ENCODE measurements at places on chromosomes 1 and 21.
A peak's percentile ranks its signal among the peaks of the same experiment; 100 is the strongest.

DNA sequence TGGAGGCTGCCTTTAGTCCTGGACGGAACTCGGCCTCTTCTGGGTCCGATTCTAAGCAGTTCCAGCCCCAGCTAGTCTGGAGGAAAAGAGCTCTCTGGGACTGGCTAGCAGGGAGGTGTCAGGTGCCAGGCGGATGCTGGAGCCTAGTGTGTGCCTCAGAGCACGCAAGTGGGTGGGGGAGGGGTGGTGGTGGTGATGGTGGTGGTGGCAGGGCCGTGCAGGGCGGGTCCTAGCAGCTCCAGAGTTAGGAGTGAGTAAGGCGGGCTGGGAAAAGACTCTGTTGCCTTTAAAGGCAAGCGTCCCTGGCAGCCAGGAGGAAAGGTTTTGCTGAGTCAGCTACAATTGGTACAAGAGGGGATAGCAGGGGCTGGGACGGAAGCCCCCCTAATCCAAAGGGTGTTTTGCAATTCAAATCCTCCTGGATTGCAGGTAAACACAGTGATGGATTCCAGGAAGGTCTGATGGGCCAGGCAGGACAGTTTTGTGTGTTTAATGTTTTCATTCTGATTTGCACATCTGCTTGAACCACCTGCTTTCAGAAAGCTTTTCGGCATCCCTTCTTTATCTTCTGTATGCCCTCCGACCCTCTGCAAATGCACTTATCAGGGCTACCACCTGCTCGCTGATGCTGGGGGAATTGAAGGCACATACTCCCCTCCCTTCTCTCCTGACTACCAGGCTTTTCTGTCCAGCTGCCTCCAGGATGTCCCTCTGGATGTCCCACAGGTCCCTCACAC lies 4.1 kb upstream of the SLC2A1 start:
- peak; percentile 91 for DNase-seq

DNA sequence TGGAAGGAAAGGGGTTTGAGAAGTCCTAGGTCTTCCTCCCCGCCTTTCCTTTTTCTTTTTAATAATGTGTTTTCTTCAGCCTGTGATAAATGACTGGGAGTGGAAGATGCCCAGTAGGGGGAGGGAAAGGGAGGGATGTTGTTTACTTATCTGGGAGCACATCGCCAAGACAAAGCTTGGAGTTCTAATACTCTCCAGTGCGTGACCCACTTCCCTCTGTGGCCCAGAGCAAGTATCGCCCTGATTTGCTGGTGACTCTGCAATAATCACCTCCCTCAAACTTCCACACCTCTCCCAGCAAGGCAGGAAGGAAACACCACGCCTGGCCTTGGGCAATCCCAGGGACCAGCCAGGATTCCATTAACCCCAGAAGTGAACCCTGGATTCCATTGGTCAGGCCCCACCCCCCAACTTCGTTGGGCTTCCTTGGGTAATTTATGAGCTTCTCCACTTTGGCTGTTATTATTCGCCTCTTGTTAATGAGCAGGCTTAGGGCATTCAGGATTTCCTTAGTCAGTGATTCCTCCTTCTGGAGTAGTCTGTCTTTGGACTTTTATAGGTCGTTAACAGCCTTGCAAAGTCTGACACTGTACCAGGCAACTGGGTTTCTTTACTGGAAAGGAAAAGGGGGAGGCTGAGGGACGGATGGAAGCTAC lies 24.3 kb upstream of the GRHL3 start:
- DNase-seq, result no peak

DNA sequence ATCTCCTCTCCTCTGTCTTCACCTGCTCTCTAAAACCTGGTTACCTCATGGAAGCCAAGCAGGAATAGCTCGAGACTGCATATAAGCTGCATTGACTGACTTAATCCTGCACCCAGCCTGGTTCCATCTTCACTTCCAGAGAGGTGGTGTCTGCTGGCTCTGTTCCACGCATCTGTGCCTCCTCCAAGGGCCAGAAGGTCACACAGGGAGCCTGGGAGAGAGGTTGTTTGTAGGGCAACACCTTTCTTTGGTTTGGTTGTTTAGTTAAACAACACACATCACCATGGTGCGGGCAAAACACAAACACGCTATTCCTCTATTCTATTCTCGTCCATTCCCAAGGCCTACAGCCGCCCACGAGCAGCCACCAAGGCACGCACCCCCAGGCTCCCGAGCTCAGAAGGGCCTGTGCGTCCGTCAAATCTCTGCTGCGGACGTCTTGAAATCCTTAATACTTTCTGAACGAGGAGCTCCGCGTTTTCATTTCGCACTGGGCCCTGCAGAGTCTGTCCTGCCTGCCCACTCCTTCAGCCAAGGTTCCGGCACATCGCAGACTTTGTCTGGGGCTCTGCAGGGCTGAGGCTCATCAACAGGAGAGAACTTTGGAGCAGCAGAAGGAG lies 116.2 kb downstream of the RIPK4 start:
- no peak for DNase-seq

DNA sequence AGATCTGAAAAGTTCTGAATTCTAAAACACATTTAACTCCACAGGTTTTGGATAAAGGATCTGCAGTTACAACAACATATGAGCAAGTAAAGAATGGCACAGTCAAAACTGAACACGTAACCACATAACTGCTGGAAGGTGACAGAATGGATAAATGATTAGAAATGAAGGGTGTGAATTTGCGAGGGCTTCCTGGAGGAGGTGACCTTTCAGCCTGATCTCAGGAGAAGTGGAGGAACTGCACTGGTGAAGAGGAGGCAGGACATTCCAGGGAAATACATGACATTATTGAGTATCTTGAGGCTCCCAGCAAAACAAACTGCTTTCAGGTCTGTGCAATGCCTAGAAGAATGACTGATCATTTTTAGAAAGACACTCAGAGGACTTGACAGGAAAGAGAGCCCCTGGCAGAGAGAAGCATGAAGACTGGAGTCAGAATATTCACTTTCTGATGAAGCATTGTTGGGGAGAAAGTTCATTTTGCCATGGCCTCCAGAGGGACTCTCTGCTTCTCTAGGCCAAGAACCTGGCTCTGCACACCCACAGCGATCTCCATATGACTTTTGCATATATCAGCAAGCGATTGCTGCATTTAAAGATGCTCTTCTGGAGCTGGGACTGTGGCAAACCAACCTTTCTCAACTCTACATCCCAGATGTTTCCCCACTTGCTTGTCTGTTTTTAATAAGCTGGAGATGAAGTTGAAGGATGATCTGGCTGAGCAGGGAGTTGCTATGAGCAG lies 122.7 kb upstream of the FAM78B start:
- no peak for DNase-seq

DNA sequence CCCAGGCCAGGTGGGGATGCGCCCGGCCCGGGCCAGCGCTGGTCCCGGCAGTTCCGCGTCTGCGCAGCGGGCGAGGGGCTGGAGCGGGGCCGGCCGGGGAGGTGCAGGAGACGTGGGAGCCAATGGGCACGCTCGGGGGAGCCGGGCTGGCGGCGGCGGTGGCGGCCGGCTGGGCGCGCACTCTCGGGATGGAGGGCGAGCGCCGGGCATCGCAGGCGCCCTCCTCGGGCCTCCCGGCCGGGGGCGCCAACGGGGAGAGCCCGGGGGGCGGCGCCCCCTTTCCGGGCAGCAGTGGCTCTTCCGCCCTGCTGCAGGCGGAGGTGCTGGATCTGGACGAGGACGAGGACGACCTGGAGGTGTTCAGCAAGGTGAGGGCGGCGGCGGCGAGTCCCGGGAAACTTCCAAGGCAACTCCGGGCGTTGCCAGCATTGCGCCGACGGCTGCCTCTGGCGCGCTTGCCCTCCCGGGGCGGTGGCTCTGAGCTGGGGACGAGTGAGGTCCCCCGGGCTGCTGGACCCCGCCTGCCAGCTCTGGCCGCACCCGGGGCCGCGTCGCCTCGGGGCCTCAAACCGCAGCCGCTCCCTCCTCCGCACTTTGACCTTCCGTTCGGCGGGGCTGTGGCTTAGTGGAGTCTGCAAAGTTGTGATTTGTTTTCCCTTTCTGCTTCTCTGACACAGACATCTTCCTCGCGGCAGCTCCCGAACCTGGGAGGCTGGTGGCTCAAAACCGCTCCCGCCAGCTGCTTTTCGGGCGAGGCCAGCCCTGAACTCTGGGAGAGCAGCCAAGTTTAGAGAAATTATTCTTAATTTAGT lies at the start of gene SNX7:
TSS of gene SNX7 (plus strand) at position 178 of the 812 bp plus-strand sequence. CDS start at position 189, 11 bp downstream.
- peak; percentile 59 for DNase-seq

GRCh38 chr21:17869115-17869514 lies 50.0 kb upstream of the C21orf91 start:
- DNase-seq, result no peak

GRCh38 chr1:158078569-158079080 lies 85.2 kb downstream of the KIRREL1 start:
- no peak for DNase-seq

- no peak for DNase-seq
These were observed 12.1 kb upstream of the CNTN2 start for GRCh38 chr1:205030896-205031295.

DNA sequence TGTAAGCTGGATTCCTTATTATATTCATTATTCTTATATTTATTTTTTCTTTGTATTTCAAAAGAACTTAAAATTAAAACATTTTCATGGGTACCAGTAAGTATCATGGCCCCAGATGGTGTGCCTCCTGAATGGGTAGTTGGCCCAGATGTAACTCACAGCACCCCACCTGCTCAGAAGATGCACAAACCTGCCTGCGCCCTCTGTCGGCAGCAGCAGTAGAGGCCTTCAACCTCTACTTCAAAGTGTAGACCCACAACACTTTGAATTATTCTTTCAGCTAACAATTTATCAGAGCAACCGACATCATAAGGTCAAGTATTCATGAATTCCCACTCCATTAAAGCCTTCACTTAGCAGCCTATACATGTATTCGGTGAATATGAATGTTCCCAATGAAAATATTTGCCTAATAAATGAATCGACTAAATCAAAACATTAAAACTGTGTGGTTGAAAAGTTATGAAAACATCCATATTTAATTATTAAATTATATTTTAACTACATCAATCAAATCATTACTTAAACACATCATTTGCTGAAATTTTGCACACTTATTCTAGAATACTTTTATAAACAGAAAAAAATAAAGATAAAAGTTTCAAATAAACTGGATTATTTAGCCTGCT lies 25.4 kb downstream of the PIGM start:
- peak; percentile 27 for DNase-seq

DNA sequence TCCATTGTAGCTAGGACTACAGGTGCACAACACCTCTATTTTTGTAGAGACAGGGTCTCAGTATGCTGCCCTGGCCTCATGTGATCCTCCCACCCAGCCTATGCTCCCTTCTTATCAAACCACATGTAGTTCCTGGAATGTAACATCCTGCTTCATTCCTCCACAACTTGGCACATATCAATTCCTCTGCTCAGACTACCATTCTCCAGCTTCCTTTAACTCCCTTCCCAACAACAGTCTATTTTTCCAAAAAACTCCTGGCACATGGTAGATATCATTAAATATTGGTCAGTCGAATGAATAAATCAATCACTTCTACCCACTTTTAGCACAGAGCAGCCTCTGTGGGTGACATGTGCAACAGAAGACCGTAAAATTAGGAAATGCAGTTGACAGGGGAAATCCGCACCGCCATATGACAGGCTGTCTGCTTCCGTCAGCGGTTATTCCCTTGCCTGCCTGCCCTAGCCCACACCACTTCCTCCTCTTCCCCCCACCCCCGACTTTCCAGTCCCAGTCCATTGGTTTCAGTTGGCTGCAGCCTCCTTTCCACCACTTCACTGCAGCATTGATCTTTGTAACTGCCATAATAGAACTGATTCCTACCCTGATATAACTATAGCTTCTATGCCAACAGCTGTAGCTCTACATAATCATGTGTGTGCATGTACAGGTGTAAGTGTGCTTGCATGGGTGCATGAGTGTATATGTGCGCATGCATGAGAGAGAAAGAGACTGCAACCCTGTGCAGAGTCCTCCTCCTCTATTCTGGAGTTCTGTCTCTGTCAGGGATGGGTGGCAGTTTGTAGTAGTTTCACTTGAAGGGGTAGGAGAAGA lies 6.8 kb upstream of the AKR1A1 start:
- DNase-seq, result no peak

- no peak for DNase-seq
These were observed 14.1 kb downstream of the MFSD2A start for GRCh38 chr1:39969048-39969447.

GRCh38 chr21:27802816-27803475 lies 836.1 kb upstream of the ADAMTS5 start:
- DNase-seq, result no peak

DNA sequence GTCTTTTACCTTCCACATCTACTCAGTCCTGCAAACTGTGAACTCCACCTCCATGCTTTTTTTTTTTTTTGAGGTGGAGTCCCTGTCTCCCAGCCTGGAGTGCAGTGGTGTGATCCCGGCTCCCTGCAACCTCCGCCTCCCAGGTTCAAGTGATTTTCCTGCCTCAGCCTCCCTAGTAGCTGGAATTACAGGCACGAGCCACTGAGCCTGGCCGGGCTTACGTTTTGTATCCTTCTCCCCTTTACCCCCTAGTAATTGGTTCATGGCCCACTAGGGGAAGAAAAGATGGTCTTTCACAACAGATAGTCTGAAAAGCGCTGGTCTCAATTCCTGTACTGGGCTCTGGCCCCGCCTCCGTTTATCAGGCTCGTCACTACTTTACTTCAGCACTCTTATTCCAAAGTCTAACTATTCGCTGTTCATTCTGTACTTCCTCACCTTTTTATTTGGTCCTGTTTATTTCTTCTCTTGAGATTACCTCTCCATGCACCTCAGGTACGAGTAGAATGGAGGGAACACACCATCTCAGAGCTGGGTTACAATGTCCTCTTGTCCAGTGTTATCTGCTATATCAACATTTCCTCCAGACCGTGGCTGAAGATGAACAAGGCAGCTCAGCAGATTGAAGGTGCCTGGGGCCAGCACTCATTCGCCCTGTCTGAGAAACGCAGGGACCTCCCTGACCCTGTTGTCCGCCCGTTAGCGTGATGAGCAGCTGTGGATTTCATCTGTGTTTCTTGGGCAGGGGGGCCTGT lies 16.2 kb downstream of the CNST start:
- DNase-seq, result no peak

DNA sequence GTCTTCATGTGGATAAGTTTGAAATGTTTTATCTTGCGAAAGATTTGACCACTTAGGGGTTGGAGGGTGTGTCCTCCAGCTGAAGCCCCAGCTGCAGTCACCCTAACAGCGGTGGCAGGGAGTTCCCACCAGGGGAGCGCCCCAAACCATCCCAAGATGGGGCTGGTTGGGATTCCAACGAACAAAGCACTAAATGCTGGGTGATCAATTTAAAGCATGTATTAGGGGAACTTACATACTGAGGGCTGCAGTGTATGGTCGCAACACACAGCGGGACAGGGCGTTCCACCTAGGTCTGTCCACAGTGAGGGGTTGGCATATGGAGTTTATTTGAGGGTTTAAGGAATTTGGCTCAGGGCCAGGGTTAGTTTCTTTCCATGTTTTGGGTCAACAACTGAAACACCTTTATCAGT lies 26.3 kb downstream of the SLC37A1 start:
- no peak for DNase-seq

GRCh38 chr1:27574871-27575831 lies 28.8 kb downstream of the AHDC1 start:
- peak; percentile 22 for DNase-seq

- DNase-seq, result no peak
These were observed 25.7 kb downstream of the SIM2 start for GRCh38 chr21:36724660-36725059.

- DNase-seq, result no peak
These were observed 76.1 kb upstream of the SLC2A1 start for GRCh38 chr1:43034778-43035177.

All from NCI-H2029 treated with DMSO at 0.1 percent for 48 hours (cell line).